ENCODE measurements at places on chromosomes 2 and 18.
A peak's percentile ranks its signal among the peaks of the same experiment; 100 is the strongest.

DNA sequence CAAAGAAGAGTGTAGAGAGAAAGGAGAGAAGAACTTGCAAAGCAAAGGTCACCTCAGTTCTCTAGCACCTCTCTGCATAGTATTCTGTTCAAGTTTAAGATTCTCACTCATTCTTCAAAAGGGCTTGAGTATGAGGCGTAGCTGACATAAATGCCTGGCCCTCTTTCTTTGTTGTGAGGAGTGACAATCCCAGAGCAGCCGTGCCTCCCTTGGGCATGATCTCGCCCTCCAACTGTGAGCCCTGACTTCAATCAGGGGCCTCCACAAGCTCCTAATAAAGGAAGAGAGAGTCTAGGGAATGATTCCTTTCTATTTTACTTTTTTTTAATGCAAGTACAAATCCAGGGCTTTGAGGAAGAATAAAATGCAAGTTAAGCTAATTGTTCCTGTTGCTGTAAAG lies 402.7 kb downstream of the LRP1B start:
- DNase-seq: no peak

GRCh38 chr18:79877163-79878091 lies 74.0 kb downstream of the SLC66A2 start:
- no peak for DNase-seq

GRCh38 chr18:45165871-45166270 lies 449.4 kb upstream of the SLC14A2 start:
- DNase-seq: no peak

GRCh38 chr2:217664761-217665160 lies 338.0 kb downstream of the TNS1 start:
- no peak for DNase-seq

GRCh38 chr2:227827143-227827542 lies 13.5 kb downstream of the CCL20 start:
- no peak for DNase-seq

DNA sequence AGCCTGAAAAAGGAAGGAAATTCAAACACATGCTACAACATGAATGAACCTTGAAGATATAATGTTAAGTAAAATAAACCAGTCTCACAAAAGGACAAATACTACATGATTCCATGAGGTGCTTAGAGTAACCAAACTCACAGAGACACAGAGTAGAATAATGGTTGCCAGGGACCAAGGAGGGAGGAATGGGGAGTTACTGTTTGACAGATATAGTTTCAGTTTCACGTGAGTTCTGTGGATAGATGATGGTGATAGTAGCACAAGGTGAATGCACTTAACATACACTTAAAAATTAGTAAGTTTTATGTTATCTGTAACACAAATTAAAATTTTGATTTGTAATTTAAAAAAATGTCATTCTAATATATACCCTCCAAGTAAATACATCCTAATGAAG lies 106.9 kb upstream of the ACVR1C start:
- no peak for DNase-seq

- DNase-seq: no peak
Measured at GRCh38 chr2:206472094-206472493, 28.8 kb downstream of the ADAM23 start.

GRCh38 chr2:207051385-207051965 lies 112.2 kb downstream of the CPO start:
- no peak for DNase-seq

GRCh38 chr2:201857326-201857725 lies 51.0 kb downstream of the CDK15 start:
- DNase-seq: no peak

DNA sequence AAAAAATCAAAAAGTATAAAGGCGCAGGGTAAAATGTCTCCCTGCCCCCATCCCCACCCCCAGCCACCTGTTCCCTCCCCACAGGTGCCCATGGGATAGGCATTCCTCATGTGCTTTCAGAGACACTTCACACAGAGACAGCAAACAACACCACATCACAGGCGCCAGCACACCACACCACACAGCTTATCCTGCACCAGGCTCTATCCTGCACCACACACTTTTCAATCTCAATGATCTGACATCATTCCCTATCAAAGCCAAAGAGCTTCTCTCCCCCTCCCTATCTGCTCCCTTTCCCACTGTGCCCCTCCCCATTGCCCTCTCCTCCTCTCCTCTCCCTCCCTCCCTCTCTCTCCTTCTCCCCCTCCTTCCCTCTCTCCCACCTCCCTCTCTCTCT lies 15.5 kb downstream of the FAM178B start:
- no peak for DNase-seq

GRCh38 chr2:147108548-147108947 lies 736.3 kb upstream of the ACVR2A start:
- DNase-seq: no peak

GRCh38 chr2:72515696-72516095 lies 310.1 kb downstream of the EXOC6B start:
- no peak for DNase-seq

GRCh38 chr2:240741091-240741490 lies 49.4 kb downstream of the AQP12A start:
- DNase-seq: no peak

GRCh38 chr2:102235042-102235473 lies 48.2 kb downstream of the IL1RL2 start:
- no peak for DNase-seq

DNA sequence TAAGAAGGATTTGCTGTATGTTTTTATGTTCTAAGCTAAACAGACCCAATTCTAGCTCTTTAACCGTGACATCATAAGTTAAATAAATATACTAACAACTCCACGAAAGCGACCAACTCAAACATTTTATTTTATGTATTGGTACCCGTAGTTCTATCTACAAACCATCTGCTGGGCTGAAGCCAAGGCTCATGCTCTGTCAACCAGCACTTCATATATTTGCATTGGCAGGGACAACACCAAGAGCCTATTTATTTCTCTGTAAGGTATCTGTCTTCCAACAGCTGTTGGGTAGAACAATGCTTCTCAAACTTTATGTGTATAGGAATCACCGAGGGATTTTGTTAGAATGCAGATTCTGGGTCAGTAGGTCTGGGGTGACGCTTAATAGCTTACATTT lies 64.5 kb downstream of the PID1 start:
- DNase-seq: no peak

DNA sequence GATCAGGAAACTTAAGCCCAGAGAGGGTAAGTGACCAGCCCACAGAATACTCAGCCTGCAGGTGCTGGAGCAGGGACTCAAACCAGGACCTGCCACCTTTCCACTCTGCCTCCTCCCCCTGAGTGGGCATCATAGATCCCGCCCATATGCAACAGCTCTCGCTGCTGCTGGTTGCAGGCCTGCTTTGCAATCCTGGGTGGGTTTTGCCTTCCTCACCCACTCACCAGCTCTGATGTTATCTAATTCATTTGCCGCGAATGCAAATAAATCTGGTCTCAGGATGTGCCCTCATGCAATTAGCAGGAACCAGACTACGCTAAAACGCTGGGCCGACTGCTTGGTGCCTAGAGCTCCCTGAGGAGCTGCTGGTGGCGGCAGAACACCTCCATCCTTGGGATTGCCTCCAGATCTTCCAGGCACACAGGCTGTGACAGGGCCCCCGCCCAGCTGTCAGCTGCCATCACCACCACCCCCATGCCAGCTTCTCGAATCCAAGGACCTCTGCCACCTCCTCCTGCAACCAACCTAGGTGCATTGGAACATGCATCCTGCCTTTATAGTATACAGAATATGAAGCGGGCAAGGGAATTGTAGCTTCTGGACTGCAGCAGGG lies 28.8 kb downstream of the CNGA3 start:
- no peak for DNase-seq

DNA sequence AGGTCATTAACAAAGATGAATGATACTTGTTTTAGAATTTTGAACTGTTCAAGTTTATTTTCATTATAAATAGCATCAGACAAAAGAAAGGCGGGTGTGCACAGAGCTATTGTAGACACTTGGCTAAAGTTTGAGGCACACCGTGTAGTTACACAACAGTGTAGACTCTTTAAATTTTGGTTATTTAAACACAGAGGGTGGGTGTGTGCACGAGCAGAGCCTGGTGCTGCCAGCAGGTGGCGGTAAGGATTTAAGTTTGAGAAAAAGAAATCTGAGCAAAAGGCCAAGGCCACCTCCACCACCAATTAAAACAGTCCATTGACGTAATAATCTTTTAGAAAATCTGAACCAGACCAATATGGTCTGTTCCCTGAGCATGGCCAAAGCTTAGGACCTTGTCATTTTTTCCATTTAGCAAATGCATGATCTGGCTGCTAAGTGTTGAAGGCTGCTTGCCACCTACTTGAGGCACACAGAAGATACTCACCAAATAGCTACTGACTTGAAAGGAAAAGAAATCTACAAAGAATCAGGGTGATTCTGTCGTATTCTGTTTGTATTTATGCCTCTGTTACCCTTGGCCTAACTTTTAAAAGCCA lies 14.3 kb downstream of the COPS7B start:
- DNase-seq: no peak

GRCh38 chr18:44651918-44652572 lies 28.6 kb upstream of the SETBP1 start:
- DNase-seq: no peak

DNA sequence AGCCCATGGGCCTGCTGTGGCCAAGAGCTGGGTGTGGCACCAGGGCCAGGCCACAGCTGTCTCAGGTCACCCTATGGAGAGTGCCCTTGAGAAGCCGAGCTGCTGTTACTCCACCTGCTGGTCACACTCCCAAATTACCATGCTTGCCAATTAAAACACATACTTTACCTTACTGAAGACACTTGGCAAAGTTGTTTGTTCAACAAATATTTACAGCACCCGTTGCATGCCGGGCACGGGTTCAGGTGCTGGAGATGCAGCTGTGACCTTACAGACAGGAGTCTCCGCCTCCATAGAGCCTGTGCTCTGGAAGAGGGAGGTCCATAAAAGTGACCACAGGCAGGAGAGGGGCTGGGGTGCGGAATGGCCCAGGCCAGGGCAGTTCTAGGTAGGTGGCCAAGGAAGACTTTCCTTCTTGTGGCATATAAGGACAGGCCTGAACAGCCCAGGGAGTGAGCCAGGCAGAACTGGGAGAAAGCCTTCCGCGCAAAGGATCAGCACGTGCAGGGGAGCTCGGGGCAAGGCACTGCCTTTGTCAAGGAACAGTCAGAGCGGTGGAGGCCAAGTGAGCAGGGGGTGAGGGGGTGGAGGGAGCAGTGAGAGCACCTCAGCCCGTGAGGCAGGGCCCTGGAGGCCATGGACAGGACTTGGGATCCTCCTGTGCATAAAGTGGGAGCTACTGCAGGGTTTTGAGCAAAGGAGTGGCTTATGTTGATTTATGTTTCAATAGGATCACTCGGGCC lies 23.6 kb upstream of the RBM44 start:
- DNase-seq: peak; percentile 17

GRCh38 chr2:637804-638203 lies 39.4 kb downstream of the TMEM18 start:
- no peak for DNase-seq

GRCh38 chr2:36376319-36376765 lies 20.8 kb downstream of the CRIM1 start:
- no peak for DNase-seq
